ENCODE measurements at places on chromosomes 7 and 10.

DNA sequence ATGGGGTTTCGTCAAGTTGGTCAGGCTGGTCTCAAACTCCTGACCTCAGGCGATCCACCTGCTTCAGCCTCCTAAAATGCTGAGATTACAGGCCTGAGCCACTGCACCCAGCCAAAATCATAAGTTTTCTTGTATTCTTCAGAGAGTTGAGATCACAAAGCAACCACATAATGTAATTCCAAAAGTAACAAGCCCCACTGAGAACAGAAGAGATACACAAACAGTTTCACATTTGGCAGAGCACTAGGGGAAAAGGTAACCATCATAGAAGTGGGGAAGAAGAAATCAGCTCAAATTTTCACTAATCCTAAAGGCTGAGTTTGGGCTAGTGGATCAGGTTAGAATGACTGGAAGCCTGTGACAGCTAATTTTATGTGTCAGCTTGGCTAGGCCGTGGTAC is 5.4 kb upstream of the CEP41 start:
- no peak for DNase-seq

DNA sequence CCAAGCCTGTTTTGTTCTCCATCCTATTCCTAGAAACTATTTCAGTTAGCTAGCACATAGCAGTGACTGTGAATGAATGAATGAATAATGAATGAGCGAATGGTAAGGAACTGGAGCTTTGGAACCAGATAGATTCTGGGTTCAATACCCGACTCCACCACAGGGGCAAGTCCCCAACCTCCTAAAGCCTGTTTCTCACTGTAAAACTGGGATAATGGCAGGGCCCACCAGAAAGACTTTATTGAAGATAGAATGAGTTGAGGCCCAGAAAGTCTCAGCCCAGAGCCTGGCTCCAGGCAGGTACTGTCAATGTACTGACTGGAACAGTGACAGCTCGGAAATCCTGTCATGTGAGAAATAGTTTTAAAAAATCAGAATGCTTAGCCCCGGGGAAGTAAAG is 1.1 kb upstream of the CDH23 start:
- no peak for DNase-seq

GRCh38 chr7:7384228-7384627 is 151.4 kb downstream of the COL28A1 start:
- DNase-seq, result no peak

GRCh38 chr7:94374721-94375566 is 19.8 kb upstream of the COL1A2 start:
- no peak for DNase-seq

- no peak for DNase-seq
Measured at GRCh38 chr7:138169441-138169851, 93.2 kb downstream of the AKR1D1 start.

GRCh38 chr7:20959281-20959680 is 172.6 kb upstream of the SP8 start:
- DNase-seq, result no peak

All from HCT116 (cell line).